ENCODE measurements at places on chromosomes 13 and 19. TPM values are rescaled to one million over a fixed set of nuclear protein-coding genes. Genes with fewer than 3 reads are reported as not detected.
A peak's percentile ranks its signal among the peaks of the same experiment; 100 is the strongest.

DNA sequence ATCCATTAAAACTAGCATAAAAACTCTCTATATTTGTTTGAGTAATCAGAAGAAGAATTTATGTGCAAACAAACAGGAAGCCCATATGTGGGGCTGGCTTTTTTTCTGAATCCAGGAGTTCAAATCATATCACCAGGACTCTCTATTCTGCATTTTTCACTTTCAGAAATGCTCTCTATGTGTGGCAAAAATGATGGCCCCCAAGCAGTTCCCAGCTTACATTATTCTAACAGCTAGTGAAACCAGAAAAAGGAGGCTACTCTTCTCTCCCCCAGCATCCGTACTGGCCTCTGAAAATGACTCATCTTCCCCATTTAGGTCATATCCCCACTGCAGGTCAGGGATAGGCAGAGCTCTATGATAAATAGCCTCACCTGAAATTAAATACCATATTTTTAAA is 20.4 kb downstream of the RBM26 start:
- no peak for DNase-seq

DNA sequence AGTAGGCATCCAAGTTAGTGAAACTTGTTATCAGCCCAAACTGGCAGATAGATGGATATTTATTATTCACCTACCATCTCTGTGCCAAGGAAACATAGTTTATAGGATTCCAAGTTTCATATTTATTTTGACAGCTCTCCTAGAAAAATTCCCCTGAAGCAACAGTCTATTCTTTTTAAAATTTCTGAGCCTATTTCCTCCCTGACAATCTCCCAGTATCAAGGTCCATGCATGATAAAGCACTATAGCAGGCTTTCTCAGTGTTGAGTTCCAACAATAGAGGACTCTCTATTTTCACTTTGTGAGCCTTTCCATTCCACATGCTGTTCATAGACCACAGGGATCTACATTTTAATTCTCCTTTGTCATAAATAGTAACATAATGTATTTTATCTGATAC is 312.6 kb downstream of the SLITRK6 start:
- no peak for DNase-seq

DNA sequence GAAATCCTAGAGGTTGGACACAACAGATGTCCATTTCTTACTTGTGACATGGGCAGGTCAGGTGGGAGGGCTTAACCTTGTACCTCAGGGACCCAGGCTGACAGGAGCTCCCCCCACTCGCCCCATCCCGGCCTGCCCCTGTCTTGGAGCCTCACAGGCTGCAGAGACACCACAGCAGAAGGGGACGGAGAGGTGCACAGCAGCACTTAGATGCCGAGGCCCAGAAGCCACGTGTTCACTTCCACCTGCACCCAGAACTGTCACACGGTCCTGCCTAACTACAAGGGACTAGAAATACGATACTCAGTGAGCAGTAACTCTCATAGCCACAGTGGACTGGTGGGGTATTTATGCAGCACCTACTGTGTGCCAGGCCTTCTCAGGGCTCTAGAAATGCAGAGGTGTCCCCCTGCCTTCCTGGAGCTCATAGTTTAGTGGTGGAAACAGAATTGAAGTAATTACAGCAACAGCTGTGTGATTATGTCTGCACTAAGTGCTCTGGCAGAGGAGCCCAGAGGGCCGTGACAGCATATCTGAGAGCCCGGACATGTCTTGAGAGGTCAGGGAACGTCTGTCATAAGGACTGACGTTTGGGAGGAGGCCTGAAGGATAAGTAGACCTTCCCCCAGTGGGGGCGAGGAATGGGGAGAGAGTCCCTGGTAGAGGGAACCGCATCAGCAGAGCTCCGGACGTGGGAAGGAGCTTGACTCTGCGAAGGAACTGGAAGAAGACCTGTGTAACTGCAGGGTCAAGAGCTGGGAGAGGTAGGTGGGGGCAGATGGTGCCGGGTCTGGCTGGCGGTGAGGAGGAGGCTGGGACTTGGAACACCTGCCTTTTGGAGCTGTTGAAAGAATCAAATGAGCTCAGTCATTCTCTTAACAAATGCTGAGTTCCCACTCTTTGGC is 130.0 kb downstream of the SIPA1L3 start:
- DNase-seq, result no peak

GRCh38 chr19:3350014-3350663 is 16.2 kb upstream of the NFIC start:
- DNase-seq, result no peak

- peak; percentile 93 for DNase-seq
Measured at GRCh38 chr19:2049741-2050348, 1.2 kb downstream of the MKNK2 start.

MBD3L3 gene
- not detected for polyA plus RNA-seq

SYT5 gene
- polyA plus RNA-seq, result 0.13 TPM

DNA sequence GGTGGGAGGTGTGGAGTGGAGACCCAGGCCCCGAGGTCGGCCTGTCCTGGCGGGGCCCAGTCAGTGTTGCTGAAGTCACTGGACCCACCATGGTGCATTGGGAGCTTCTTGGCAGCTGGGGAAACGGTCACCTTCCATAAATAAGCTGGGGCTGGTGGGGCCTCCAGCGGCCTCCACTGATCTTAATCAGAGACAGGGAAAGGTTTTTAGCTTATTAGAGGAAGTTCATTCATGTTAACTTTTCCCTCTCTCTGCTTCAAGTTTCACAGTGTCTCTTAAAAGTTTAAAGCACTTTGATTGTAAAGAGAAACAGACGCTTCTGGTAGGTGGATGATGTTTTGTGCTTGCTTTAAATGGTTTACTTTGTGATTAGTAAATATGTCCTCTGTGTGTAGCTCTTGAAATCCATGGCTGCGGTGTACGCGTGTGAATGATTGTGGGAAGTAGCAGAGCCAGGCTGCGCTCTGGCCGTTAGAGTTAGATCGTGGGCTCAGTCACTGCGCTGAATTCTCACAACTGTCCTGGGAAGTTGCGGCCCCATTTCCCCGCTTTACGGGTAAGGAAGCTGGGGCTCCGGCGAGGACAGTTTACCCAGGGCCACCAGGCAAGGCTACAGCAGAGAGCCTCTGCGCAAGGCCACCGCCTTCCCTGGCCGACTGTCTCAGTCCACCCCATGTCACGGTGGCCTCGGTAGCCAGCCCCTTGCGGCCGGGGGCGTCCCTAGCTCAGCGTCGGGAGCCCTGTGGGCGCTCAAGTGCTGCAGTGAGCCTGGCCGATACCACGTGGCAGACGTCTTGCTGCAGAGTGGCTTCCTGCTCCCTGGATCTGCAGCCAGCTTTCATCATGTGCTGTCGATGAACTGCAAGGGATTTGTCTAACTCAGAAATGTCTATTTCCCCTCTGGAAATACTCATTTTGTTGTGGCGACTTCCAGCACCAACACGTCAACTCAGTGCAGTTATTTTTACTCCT is 16.5 kb upstream of the NDUFS7 start:
- DNase-seq, result no peak

CALR3 gene
- not detected for polyA plus RNA-seq

SPACA4 gene
- polyA plus RNA-seq, result not detected

DNA sequence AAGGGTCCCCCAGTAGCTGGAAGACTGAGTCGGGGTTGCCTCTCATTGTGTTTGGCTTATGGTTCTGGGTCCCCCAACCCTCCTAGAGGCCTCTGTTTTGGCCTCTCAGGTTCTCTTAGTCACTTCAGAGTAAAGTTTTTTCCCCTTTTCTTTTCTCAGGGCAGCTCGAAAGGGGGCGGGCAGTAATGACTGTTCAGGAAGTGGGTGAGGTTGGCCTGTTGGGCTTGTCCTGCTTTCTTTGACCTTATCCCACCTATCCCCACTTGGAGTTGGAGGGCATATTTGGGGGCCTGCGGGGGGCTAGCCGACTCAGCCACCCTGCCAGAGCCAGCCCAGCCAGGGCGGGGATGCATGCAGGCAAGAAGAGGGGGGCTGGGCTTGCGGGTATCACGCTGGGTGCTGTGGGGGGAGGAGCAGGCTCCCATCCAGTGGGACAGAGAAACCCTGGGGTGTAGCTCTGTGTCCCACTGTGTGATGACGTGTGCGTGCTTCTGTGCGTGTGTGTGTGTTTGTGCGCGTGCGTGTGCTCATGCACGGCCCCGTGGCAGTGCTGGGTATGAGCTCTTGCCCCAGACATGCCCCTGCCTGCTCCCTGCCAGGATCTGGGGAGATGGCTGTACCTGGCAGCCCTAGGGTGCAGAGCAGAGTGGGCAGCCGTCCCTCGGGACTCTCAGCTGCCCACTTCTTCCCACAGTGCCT is 1.4 kb downstream of the CIC start:
- peak; percentile 82 for DNase-seq

GRCh38 chr19:35216833-35217648 is 11.5 kb downstream of the FAM187B start:
- no peak for DNase-seq

DNA sequence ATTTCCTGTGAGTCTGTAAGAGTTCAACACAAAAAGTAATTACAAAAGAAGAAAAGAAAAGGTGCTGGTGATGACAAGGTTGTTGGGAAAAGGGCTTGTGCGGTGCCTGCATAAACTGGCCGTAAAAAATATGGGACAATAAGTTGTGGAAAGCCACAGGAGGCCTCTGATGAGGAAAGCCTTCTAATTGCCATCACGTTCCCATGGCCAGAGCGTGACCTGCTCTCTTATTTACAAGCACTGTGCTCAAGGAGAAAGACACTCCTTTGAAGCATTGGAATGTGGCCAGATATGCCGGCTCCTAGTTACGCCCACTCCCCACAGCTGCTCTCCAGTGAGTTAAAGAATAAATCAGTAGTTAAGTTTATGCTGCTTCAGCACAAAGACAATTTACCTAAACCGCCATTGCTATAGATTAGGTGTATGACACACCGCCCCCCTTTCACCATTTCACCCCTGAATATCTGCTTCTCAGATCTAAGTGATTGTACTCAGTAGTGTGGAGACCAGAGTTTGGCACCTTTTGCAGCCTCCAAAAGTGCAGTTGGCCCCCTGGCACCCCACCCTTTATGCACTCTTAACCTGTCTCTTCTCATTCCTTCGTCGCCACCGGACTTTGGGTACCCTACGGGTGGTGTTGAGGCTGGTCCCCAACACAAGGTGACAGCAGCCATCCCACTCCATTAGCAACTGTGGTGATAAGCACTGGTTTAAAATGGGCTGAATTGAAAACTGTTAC is 8.1 kb upstream of the PGLYRP1 start:
- no peak for DNase-seq

DNA sequence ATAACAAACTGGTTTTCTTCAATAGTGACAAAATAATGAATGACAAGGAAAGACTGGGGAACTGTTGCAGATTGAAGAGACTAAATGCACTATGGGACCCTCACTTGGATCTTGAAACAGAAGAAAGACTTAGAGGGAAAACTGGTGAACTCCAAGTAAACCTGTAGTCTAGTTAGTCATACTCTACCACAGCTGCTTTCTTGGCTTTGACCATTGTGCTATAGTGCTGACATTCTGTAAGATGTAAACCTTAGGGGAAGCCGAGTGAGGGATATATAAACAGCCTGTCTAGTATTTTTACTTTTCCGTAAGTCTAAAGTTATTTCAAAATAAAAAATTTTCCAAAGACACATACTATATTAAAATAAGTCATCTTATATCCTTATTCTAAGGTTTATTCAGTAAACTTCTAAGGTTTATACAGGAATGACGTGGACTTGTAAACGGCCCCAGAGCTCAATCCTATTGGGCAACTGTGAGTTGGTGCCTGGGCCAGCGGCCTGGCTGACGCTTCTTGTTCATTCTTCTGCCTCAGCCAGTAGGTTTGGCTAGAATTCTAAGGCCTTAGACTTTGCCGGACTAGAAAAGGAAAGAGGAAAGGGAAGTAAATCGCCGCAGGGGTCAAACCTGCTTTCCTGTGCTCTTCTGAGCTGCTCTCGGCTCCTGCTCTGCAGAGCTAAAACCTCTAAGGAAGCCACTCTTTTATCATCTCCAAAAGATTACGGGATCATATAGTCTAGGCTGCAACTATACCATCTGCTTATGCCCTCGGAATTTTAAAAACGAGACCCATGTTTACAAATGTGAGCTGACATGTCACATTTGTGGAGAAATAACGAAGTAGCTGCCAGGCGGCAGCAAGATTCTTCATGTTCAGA is 33.6 kb upstream of the UBE2L5 start:
- DNase-seq, result peak; percentile 69

DNA sequence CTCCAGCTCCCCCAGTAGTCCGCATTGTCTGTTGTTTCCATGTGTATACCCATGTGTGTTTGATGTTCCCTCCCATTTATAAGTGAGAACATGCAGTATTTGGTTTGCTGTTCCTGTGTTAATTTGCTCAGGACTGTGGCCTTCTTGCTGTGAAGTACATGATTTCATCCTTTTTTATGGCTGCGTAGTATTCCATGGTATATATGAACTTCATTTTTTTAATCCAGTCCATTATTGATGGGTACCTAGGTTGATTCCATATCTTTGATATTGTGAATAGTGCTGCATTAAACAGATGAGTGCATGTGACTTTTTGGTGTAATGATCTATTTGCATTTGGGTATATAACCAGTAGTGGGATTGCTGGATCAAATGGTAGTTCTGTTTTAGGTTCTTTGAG is 175.2 kb downstream of the PDS5B start:
- no peak for DNase-seq

GRCh38 chr13:99828123-99828522 is 143.4 kb downstream of the ZIC5 start:
- no peak for DNase-seq

MCEMP1 gene
- polyA plus RNA-seq, result 0.35 TPM

- DNase-seq, result no peak
Measured at GRCh38 chr13:88602786-88603777, 931.9 kb downstream of the SLITRK5 start.

DNA sequence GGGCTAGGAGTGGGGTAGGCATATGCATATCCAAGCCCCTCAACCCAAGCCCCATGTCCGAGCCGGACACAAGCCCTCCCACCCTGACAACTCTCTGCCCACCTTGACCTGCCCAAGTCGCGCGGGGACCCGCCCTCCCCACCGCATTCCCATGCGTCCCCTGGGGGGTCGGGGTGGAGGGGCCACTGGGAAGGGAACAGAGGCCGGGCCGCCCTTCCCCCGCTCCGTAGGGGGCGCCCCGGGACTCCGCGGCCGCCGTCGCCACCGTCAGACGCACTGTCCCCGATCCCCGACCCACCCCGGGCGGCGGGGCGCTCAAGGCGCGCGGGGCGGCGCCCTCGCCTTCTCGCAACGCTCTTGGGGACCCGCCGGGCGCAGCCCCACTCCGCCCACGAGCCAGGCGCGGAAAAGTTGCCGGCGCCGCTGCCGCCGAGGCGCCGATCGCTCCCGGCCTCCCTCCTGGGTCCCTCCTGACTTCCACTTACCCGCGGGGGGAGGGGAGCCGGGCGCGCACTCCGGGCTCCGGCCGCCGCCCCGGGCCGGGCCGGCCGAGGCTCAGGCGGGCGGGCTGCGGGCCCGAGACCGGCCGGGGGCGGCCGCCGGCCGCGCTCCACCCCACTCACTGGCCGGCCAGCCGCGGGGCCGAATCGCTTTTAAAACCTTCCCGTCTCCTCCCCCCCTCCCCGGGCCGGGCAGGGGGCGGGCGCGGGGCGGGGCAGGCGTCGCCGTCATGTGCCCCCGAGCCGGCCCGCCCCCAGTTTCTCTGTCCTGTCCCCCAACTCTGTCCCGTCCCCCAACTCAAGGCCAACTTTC is 34.4 kb upstream of the NANOS3 start:
- DNase-seq, result peak; percentile 93
